Psoas muscle (tissue), 8 donors: ENCODE measurements at places on chromosomes 4 and X. TPM values are rescaled to one million over a fixed set of nuclear protein-coding genes. Genes with fewer than 3 reads are reported as not detected.

- no peak for DNase-seq
Measured at GRCh38 chr4:55732864-55733263, 86.7 kb upstream of the EXOC1L start.

Gene ADAM29
- not detected for total RNA-seq

GRCh38 chrX:114787061-114787460 is 203.2 kb downstream of the HTR2C start:
- no peak for DNase-seq

Gene RNF128
- 4.8 TPM for total RNA-seq

DNA sequence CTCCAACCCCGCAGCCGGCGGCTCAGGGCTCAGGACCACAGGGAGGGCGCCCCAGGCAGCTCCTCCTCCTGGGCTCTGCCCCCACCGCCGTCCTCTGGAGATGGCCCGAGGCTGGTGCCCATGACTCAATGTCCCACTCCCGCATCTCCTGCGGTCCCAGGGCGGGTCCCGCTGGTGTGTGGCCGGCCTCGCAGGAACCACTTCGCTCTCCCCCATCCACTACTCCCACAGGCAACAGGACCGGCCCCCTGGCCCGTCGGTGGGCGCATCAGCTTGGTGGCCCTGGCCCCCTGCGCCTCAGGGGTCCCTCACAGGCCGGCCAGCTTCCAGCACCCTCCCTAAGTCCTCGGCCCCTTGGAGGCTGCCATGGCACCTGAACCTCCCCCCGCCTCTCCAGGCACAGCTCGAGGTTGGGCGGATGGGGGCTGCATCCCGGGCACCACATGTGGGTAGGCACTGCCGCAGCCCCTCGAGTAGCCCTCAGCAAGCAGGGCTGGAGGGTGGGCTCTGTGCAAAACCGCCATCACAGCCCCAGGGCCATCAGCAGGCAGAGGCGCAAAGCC is 22.8 kb upstream of the SPON2 start:
- DNase-seq: peak; percentile 22

DNA sequence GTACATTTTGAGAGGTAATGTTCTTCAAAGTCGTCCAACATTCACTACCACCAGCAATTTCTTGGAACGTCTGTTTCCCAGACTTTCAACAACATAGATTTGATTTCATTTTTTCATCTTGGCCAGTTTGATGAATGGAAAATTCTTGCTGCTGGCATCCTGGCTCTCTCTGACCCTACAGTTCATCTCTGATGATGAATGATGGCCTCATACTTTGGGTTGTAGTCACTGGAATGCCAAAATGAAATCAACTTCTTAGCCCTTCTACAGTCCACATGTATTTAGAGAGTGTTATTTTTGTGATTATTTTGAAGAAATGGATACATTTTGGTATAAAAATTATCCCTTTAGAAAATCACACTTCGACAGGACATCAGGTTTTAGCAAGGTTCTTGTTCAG is 8.8 kb downstream of the CHST7 start:
- DNase-seq: no peak

GRCh38 chr4:147707892-147708672 is 23.8 kb upstream of the ARHGAP10 start:
- no peak for DNase-seq

- no peak for DNase-seq
Measured at GRCh38 chrX:39336671-39337311, 535.5 kb downstream of the MID1IP1 start.

DNA sequence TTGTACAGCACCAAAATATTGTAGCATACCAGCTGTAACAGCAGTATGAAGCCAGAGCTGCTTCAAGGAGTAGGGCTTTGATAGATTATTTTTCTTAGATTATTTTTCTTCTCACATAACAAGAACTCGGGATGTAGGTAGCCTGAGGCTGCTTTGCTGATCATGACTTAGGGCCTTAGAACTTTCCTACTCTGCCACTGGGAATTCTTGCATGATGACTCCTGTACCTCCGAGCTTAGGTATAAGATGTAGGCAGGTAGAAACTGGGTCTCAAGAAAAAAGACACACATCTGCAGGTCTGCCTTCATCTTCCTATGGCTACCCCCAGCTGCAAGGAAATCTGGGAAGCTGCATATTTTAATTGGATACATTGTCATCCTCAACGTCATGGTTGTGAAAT is 115.9 kb upstream of the PNPLA4 start:
- no peak for DNase-seq

Gene CCKAR
- not detected for total RNA-seq

Gene PDGFRA
- total RNA-seq: 14.9 TPM

DNA sequence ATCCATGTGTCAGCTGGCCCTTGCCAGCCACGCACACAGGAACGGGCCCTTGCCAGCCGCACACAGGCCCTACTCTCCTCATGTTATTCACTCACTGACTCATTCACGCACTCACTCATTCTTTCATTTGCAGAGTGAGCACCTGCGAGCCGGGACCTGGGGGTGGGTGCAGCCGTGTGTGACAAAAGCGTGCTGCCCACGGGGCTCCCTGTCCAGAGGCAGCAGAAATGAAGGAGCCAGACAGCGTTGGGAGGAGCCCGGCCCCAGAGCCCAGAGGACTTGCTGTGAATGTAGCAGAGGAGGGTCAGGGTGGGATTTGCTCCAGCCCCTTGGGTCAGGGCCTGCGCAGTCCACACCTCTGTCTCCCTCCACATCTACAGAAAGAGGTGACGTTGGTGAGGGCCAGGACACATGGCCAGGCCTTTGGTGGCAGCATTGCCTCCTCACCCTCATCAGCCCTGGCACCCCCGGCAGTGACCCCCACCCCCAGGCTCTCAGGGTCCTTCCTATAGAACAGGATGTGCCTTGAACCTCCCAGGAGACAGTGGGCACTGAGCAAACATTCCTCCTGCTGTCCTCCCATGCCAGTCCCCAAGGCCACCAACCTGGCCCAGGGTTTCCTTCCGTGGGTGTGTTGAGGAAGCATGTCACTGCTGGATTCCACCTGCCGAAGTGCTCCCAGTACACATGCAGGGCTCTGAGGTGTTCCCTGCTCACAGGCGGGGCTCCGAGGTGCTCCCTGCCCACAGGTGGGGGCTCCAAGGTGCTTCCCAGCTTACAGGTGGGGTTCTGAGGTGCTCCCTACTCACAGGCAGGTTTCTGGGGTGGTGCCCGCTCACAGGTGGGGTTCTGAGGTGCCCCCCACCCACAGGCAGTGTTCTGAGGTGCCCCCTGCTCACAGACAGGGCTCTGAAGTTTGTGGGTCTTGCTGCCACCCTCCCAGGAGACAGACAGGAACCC is 105.7 kb downstream of the HMX1 start:
- peak; percentile 17 for DNase-seq

DNA sequence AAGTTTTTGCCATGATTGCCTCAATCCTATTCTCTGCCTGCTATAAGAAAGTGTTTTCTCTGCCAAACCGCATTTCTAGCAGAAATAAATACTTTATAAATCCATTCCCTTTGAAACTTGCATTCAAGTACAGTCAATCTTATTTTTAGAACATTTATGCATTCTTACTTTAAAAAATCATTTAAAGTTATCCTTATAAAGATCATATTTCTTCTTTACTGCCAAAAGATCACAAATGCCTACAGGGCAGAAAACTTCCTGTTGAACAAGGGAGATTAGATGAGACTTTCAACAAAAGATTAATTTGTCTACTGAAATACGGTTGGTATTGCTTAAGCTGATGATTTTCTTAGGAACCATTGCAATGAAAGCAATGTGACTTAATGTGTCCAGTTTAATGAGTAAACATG is 207.2 kb upstream of the SLIT2 start:
- no peak for DNase-seq

GRCh38 chr4:7854697-7855370 is 84.8 kb downstream of the AFAP1 start:
- no peak for DNase-seq

DNA sequence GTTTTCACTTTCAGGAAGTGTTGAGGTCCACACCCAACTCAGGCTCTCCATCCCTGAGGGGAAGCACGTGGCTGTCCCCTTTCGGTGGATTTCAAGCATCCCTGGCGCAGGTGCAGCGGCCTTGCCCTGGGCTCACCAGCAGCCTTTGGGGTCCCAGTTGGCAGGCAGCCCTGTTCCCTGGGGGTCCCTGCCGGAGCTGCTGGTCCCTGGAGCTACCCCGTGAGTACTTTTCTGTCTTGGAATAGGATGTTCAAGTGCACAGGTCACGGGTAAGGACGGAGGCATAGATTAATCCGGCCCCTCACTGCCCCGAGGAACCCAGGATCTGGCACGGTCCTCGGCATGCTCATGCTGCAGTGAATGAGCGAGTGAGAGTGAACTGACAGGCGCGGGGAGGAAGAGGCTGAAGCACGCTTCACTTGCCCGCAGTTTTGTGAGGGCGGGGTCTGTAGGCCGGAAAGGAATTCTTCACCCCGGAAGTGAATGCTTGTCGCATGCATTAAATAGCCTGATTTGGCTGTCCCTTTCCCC is 117.2 kb upstream of the FAT1 start:
- DNase-seq: peak; percentile 30

Gene ABCB7
- 29.7 TPM for total RNA-seq

DNA sequence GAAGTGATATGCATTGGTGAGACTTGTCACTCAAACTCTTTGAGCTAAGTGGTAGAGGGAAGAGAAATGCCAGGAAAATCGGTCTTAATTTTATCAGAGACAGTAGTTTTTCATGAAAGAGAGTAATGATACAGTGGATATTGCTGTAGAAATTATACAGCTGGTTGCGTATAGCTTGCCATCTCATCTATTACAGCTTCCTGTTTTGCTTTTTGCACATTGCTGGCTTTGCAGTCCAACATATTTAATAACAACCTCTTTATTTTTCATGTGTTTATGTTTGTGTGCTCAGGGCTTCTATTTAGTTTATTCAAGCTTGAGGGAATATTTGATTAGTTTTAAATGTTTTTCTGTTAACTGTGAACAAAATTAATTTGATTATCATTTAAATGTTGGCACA is 11.5 kb downstream of the SMAD1 start:
- DNase-seq: no peak

Gene TNIP3
- total RNA-seq: not detected

DNA sequence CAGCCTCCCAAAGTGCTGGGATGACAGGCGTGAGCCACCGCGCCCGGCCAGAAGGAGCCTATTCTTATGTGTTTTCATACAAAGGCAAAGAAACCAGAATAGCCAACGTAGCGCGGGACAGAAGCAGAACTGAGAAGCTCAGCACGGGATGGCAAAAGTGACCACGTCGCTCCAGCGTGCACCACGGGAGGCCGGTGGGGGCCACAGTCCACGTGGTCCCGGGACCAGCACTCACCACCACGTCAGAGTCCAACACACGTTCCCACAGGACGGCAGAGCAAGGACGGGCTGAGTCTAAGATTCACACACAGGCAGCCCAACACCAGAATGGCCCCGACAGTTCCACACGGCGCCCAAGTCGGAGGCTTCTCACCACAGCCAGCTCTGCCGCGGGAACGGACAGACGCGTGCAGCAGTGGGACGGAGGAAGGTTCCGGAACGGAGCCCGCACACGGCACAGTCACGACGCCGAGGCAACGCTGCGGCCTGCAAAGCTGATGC is 18.8 kb upstream of the GTPBP6 start:
- DNase-seq: peak; percentile 45

GRCh38 chr4:65805936-65806335 is 135.6 kb upstream of the EPHA5 start:
- no peak for DNase-seq

Gene SLC2A9
- 1.3 TPM for total RNA-seq

Gene COL25A1
- 0.42 TPM for total RNA-seq

- no peak for DNase-seq
Measured at GRCh38 chrX:18406531-18407266, 18.7 kb upstream of the CDKL5 start.

DNA sequence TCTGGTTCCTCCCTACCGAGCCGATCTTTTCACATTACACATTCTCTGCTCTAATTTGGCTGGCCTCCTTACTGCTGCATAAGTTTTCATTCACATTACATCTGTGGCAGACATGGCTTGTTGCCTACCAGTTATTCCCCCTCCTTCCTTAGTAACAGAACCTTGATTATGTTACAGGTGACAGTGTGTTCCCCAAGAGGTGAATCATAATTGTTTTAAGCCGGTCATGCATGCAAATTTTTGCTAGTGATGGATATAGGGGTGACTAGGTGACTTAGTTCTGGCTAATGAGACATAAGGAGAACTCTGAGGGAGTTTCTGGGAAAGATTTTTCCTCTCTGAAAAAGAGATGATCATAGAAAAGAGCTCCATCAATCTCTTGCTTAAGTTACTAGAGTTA is 8.4 kb upstream of the LAMP2 start:
- no peak for DNase-seq

Gene GALNT7
- 3.2 TPM for total RNA-seq

DNA sequence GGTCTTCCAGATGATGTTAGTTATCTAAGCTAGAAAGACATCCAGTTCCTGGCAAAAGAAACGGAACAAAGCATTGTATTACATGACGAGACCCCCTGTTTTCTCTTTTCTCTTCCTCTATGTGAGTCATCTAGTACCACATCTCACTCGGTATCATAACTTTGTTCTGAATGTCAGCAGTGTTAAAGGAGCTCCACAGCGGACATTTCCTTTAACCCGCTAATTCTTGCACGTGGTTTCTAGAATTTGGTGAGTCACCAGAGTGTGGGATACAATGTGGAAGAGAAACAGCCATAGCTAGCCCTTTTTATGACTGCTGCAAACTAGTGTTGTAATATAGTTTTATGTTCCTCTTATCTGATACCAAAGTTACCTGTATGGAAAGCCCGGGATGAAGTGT is 243.7 kb downstream of the TENM3 start:
- DNase-seq: no peak

- no peak for DNase-seq
Measured at GRCh38 chr4:109164011-109164410, 138.4 kb downstream of the COL25A1 start.

GRCh38 chr4:119490335-119490734 is 138.3 kb downstream of the PDE5A start:
- DNase-seq: no peak

DNA sequence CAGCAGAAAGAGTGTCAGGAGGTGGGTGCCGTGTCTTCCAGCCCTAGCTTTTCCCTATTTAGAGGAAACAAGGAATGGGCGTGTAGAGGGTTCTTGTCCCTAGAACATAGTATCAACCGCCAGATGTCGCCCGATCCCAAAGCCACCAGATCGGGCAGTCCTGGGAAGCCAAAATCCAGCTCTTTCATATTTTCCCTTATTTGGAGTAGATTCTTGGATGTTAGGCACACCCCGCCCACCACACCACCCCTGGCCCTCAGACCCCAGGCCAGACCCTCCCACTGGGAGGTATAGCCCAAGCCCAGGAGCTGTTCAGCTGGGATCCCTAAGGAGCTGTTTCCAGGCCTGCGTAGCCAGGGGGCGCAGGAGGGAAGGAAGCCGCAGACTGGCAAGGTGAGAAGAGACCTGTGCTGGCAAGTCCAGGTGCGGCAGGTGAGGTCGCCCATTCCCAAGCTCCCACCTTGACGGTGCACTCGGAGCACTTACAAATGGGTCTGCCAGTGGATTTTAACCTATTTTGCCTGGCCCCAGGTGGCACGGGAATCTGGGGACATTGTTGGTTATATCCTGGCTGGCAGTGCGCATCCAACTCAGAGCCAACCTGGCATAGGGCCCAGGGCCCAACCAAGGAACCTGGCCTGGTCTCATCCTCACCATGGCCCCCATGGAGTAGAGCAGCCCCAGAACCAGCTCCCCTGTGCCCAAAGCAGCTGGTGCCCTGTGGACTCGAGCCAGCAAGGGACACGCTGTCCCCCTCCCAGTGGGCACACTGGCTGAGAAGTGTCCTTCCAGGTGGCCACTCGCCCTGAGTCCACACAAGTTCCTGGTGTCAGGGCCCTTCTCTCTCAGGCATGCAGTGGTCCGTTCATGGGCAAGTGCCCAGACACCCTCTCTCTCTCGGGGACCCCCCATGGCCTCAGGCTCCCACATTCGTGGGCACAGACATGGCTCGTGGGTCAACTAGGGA is 811 bp downstream of the FLNA start:
- DNase-seq: no peak
